ENCODE measurements at places on chromosomes 5 and 9.

- DNase-seq = no peak
Observed at GRCh38 chr9:137319739-137320551, 17.9 kb upstream of the NRARP start.

DNA sequence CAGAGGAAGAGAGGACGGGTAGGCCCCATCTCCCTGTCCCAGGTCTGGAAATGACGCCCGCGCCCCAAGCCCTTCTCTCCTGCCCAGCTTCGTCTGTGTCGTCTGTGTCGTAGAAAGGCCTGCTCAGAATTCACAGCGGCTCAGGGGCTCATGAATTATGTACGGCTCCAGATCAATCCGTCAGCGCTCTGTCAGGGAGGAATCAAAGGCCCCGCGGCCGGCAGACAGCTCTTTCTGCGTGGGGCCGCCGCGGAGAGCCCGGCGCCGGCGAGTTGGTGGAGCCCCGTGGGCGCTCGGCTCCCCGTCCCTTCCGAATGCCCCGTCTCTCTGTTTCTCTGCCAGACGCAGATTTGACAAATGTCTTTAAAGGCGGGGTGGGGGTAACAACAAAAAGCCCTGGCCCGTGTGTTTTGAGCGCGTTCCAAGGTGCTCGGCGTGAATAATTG, 83.8 kb upstream of the RAPGEF1 start:
- no peak for DNase-seq

DNA sequence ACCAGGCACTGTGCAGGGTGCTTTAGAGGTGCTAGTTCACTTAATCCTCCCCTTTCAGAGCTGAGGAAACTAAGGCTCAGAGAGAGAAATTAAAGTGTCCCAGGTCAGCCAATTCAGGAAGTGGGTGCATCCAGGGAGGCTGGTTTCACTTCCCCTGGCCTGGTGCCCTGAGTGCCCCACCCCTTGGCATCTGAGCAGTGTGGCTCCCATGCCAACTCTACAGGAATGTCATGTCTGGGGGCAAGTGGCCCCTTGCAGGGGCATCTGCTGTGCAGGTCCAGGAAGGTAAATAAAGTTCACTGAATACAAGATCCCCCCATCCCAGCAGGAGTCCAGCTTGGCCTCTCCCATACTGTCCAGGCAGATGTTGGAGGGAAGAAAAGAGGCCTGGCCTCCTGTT, 4.4 kb upstream of the N4BP3 start:
- no peak for DNase-seq

DNA sequence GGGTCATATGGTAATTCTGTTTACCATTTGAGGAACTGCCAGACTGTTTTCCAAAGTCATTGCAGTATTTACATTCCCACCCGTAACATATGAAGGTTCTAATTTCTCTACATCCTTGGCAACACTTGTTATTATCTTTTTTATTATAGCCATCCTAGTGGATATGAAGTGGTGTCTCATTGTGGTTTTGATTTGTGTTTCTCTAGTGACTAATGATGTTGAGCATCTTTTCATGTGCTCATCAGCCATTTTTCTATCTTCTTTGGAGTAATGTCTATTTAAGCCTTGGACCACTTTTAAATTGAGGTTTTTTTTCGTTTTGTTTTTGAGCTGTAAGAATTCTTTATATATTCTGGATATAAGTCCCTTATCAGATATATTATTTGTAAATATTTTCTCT, 132.8 kb upstream of the RUSC2 start:
- no peak for DNase-seq

- no peak for DNase-seq
Observed at GRCh38 chr5:53603009-53603687, 42.7 kb downstream of the NDUFS4 start.

- DNase-seq = no peak
Observed at GRCh38 chr5:178667101-178667500, 40.3 kb upstream of the CLK4 start.

- DNase-seq = no peak
Observed at GRCh38 chr5:110769000-110769681, 30.3 kb downstream of the SLC25A46 start.

GRCh38 chr9:122229485-122229837, 704 bp upstream of the LHX6 start:
- no peak for DNase-seq

GRCh38 chr9:121741228-121741918, 89.9 kb downstream of the DAB2IP start:
- no peak for DNase-seq

DNA sequence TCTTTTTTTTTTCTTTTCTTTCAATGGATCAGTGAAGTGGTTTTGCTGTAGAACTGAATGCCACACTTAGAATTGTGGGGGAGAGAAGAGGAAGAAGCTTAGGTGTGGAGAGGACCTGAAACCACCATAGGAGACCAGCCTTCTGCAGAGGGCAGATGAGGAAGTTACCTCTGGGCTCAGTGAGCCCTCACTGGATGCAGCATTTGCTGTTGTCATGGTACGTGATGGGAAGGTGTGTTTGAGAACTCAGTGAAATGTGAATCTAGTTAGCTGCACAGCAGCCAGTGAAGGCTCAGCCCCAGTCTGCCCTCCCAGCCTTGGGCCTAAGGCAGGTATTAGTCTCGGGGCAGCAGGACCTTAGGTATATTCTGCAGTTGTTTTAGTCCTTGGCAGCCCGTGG, 17.5 kb downstream of the CYFIP2 start:
- DNase-seq = no peak

- DNase-seq = peak; percentile 55
Observed at GRCh38 chr9:97237951-97238889, 69.2 kb upstream of the CCDC180 start.

DNA sequence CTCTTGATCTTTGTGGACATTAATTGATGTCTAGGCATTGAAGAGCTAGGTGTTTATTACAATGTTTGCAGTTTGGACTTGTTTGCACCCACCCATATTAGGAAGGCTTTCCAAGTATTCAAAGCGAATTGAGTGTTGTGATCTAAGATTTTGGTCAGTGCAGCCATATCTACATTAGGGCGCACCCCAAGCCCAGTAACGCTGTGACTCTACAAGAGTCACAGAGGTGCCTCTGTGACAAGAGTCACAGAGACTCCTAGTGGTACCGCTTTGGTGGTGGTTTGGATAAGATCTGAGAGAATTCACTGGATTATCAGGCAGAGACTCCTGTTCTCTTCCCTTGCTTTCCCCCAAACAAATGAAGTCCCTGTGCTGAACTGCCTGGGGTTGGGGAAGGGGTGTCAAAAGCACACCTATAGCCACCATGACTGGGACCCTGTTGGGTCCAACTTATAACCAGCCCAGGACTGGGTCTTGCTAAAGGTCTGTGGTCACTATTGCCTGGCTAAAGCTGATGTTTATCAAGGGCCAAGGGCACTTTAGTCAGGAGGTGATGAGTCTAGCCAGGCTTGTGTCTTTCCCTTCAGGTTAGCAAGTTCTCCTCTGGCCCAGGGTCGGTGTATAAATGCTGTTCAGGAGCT, 114.1 kb upstream of the RIOK2 start:
- DNase-seq = no peak

GRCh38 chr5:112862085-112862484, 998 bp downstream of the SRP19 start:
- DNase-seq = no peak

DNA sequence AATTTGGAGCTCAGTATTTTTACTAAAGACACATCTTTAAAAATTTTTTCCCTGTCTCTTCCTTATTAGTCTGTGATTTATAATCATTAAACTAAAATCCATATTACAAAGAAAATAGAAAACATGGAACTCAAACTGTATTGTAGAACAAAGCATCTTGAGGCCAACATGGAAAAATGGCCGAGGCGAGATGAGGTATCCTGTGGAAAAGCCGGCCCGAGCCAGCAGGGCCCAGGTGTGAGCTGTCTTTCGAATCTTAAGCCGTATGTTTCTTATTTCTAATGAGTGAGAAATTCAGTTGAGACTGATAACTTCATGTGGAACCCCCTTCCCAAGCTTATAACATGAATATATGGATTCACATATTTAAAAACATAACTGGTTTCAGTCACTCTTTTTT, 170.4 kb upstream of the OTULINL start:
- no peak for DNase-seq

DNA sequence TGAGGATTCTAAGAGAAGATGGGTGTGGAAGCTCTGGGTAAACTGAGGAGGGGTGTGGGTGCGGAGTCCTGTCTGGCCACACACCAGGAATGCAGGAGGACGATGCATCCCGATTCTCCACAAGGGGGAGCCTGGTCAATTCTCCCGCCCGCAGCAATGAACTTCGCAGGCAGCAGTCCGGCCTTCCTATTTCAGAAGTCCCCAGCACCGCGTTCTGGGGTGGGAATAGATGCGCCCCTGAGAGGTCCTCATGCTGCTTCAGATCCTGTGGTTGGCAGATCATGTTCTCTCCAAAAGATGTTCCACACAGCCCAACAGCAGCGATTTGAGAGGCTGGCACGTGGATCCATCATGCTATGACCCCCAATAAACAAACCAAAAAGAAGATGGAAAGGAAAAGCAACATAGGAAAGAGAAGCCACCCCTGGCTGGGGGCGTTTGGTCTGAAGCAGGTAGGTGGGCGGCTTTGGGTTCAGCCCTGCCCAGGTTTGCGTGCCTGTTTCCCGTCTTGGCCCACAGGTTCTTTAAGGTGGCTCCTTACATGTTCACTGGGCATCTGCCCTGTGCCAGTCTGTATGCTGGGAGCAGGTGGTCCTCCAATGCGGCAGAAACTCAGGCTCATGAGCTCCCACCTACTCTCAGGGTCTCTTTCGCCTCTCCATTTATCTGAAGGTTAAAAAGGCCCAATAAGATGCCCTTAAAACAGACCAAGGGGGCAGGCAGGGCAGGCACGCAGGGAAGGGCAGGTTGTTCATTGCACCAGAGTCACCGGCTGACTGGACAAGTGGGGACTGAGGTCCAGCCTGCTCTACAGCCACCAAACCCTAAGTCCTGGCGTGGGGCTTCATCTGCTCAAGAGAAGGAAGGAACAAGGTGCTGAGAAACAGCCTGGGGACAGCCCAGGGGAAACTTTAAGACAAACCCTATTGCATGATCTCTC, 171.6 kb downstream of the PAX5 start:
- DNase-seq = no peak
